ENCODE measurements at places on chromosomes 6 and 20. TPM values are rescaled to one million over a fixed set of nuclear protein-coding genes. Genes with fewer than 3 reads are reported as not detected.

DNA sequence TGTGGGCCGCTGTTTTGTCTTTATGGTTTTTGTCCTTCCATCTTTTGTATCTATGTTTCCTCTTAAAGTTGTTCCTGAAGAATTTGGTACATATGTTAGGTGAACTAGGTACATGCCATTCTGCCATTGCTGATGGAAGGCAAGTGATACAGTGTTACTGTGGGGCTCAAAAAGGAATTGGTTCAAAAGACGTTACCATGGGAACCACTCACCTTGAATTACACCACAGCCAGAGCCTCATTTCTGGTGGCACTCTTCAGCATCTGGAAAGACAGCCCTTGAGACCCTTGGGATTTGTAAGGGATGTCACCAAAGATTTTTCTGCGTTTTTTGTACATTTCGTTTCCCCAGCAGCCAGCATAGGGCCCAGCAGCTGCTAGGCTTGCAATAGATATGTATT, 31.9 kb downstream of the TMEM181 start:
- no peak for DNase-seq

The NINL gene
- total RNA-seq = 10.7 TPM

The EBF4 gene
- total RNA-seq = 2.9 TPM

The GABRR1 gene
- not detected for total RNA-seq

- DNase-seq = no peak
Measured at GRCh38 chr6:139528471-139528870, 154.0 kb upstream of the CITED2 start.

The SLC17A2 gene
- total RNA-seq = not detected

DNA sequence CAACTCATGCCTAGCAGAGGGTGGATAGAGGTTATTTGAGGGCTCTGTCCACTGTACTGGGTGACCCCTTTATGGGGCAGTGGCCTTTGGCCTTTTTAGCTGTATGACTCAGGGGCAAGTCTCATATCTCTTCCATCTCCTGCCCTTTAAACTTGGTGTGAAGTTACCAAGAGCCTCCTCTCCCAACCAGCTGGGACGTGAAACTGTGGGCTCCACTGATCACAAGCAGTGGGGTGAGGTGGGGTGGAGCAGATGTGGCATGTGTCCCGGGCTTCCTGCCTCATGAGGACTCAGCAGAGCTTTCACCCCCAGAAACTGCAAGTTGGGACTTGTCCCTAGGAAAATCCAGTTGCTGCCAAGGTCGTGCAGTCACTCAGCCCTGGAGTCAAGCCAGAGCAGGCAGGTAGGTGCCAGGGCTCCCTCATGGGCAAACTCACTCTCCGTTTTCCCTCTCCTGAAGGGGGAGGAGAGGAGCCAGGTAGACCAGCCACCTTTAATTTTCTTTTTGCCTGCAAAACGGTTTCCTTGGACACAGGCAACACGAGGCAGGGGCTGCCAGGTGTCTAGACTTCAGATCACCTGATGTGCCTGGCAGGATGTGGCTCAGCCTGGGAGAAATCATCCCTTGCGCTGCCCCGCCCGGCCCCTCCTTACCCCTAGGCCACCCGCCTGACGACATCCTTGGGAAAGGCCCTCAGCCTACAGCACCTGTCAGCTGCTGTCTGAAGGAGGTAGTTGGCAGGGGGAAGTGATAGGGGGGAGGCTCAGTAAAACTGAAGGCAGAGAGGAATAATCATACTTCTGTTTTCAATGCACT, 4.0 kb downstream of the CDKN1A start:
- DNase-seq = peak; percentile 71

DNA sequence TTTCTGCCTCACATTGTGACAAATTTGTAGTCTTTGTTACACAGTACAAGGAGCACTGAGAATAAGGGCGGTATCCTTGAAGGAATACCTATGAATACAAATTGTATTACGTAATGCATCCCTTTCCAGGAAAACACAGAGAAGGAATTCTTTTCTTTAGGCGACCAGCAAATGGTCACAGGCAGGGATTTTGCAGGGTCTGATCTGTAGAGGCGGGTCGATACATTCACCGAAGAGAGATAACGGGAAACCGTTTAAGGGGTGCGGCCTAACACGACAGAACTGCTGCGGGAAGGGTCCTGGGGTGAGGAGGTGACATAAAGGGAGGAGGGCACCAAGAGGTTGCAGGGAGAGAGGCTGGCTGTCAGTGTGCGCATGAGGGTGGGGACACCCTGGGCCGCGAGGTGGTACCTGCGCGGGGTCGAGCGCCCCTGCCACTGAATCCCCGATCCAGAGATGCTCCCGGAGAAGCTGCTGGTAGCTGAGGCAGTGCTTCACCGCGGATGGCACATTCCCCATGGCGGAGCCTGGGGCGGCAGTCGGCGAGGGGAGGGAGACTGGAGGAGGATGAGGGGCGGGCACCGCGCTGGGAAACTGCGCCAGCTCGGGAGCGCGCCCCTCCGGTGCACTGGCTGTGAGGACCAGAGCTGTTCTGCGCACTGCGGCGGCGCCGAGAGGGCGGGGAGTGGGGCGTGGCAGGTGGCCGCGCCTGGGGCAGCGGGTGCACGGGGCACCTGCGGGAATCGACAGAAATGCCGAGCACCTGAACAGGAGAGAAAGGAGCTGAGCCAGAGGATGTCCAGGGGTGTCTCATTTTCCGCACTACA, at the start of gene HMGCLL1:
HMGCLL1 (minus strand) TSS at position 656 of the 827 bp plus-strand sequence; CDS start at position 519, 137 bp downstream.
- DNase-seq = peak; percentile 59

GRCh38 chr20:25464501-25465242, 57.2 kb downstream of the GINS1 start:
- no peak for DNase-seq

DNA sequence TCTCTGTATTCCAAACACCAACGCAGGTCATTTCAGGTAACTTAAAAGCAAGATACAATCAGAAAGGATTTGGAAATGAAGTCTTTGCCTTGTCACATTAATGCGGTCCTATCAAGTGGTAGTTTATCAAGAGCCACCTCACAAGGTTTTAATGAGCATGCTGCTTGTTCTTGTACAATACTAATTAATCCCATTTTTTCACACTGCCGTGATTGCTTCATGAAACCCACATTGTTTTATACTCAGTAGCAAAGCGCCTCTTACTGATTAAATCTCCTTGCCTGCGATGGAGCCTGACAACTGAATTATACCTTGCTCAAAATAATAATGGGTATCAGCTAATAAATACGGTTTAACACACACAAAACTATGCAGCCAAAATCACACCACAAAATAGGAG, 234.1 kb upstream of the TSHZ2 start:
- DNase-seq = no peak

The GGTLC1 gene
- total RNA-seq = not detected

- no peak for DNase-seq
Measured at GRCh38 chr6:111417946-111418345, 65.1 kb downstream of the REV3L start.

DNA sequence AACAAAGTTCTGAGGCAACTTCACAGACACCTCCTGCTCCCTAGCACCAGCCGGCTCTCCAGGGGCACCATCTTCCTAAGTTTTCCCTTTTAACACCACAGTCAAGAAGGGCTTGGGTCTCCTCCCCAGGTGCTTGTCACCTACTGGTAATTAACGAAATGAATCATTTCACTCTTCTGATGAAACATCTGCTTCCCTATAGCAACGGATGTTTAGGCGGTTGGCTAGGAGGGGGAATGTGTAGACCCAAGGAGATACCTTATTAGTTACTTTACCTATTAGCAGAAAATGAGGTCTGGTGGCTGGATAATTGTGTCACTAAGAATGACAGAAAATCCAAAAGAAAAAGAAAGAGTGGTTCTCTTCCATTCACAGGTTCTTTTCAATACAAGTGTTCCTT, 46.3 kb upstream of the FABP7 start:
- no peak for DNase-seq

DNA sequence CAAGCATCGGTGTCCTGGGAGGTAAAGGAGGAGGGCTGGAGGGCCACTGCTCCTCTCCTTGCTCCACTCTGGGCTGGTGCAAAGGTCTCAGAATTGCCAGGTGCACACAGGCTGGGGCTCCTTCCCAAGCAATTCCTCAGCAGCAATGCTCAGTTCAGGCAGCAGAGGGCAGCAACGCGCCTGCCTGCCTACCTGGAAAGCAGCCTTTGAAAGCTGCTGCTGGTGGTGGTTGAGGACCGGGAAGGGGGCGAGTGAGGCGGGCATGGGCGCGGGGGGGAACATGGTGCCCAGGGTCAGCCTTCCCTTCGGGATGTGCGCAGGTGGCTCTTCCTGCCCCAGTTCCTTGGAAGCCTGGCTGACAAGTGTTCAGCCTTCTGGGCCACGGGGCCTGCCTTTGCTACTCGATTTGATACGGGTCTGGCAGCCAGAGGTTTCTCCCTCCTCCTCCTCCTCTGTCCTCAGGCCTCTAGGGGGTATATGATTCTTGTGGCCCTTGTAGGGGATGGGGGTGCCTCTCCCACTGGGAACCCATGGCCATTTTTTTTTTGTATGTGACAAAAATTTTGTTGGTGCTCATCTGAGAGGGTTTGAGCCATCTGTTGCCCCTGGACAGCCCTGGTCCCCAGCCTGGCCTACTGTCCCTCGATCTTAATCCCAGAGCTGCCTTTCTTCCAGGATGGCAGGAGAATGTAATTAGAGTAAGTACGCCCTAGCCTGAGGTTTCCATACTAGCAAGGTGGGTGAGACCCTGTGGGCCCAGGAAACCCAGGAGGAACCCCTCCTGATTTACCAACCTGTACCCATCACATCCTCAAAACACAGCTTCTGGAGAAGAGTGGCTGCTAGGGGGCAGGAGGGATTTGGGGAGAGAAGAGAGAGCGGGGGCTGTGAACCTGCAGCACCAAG, 20.1 kb downstream of the MRPS18A start:
- DNase-seq = peak; percentile 88

Data from Right ventricle myocardium superior (tissue), 1 donor.